Activated CD4-positive, alpha-beta T cell treated with anti-CD3 and anti-CD28 coated beads, Interleukin-2, Interleukin-6, amounts not matched to agents 100 ng/mL and 50 ng/mL, durations not matched to agents 16 hours and 8 hours (primary cell): ENCODE measurements at places on chromosomes 1 and 21.

- no peak for DNase-seq
These were observed 34.7 kb downstream of the PLPPR5 start for GRCh38 chr1:98969798-98970490.

GRCh38 chr1:52913537-52913936 is 8.0 kb downstream of the ECHDC2 start:
- DNase-seq: no peak

GRCh38 chr1:26787706-26788514 is at the start of gene PIGV:
PIGV (plus strand) TSS chr1:26787950; CDS start chr1:26790816, 2,866 bp downstream.
- DNase-seq: peak; percentile 93

GRCh38 chr1:21317035-21317689 is 26.9 kb upstream of the ECE1 start:
- no peak for DNase-seq
